CD8-positive, alpha-beta memory T cell (primary cell): ENCODE measurements at places on chromosomes 3 and 15.

- DNase-seq = no peak
Measured at GRCh38 chr15:56891852-56892440, 26.5 kb upstream of the TCF12 start.

DNA sequence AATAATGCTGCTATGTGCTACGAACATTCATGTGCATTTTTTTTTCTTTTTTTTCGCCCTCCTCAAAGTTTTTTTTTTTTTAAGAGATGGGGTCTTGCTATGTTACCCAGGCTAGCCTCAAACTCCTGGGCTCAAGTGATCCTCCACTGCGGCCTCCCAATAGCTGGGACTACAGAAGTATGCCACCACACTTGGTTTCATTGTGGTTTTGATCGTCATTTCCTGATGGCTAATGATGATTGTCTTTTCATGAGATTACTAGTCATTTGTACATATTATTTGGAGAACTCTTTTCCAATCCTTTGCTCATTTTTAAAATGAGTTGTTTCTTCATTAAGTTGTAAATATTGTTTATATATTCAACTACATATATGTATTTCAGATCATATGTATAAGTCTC lies 48.8 kb downstream of the FBXO22 start:
- no peak for DNase-seq

DNA sequence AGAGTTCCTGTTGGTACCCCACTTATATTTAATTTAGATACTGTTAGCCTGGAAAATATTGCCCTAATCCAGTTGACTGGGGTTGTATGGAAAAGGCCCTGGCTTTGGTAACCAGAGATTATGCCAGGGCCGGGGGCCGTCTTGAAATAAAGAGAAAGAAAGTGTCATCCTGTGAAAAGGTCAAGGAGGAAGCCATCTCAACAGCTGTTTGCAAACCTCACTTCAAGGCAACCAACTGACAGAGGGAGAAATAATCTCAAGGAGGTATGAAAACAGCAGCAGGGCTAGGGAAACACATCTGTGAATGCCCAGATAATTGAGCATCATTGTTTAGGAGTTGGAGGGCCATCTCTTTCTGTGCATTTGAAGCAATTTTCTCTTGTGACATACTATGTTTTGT lies 190.8 kb downstream of the SUCLG2 start:
- no peak for DNase-seq

GRCh38 chr15:98728811-98729160 lies 80.4 kb downstream of the IGF1R start:
- no peak for DNase-seq

- no peak for DNase-seq
Measured at GRCh38 chr3:156044634-156044975, 75.8 kb upstream of the KCNAB1 start.

GRCh38 chr15:27241943-27242342 lies 271.0 kb downstream of the GABRG3 start:
- no peak for DNase-seq

- DNase-seq = no peak
Measured at GRCh38 chr15:66808181-66808824, 106.3 kb downstream of the SMAD6 start.

DNA sequence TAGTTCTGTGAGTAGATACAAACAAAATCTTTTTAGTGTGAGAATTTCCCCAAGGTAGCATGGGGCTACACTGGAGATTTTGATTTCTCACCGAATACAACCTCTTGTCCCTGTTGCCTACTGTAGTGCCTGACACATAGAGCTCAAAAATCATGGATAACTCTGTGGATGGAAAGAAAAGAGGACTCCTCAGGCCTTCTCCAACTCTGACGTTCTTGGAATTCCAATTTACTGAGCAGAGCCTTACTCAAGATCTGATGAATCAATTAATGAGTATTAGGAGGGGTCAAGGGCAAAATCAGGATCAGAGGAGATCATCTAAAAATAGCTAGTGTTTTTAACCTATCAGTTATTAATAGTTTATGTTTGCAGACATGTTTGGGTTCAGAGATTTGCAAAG lies 46.7 kb upstream of the PYDC2 start:
- DNase-seq = no peak

- DNase-seq = no peak
Measured at GRCh38 chr3:10615715-10616114, 110.3 kb upstream of the ATP2B2 start.

DNA sequence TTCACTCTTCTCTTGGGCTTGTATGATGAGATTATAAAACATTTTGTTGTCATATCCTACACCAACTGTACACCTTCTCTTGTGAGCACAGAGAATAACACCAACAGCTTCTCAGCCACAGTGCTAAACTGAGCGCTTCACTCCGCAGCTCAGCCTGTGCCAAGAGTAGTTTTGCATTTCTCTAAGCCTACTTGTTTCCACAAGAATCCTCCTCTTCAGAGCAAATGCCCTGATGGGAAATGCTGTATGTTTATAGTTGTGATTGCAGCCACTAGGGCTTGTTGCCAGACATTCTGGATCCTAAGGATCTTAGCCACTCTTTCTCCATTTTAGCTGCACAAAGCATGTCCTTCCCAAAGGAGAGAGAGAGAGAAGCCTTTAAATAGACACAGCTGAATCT lies 138.8 kb upstream of the PLXND1 start:
- DNase-seq = no peak

DNA sequence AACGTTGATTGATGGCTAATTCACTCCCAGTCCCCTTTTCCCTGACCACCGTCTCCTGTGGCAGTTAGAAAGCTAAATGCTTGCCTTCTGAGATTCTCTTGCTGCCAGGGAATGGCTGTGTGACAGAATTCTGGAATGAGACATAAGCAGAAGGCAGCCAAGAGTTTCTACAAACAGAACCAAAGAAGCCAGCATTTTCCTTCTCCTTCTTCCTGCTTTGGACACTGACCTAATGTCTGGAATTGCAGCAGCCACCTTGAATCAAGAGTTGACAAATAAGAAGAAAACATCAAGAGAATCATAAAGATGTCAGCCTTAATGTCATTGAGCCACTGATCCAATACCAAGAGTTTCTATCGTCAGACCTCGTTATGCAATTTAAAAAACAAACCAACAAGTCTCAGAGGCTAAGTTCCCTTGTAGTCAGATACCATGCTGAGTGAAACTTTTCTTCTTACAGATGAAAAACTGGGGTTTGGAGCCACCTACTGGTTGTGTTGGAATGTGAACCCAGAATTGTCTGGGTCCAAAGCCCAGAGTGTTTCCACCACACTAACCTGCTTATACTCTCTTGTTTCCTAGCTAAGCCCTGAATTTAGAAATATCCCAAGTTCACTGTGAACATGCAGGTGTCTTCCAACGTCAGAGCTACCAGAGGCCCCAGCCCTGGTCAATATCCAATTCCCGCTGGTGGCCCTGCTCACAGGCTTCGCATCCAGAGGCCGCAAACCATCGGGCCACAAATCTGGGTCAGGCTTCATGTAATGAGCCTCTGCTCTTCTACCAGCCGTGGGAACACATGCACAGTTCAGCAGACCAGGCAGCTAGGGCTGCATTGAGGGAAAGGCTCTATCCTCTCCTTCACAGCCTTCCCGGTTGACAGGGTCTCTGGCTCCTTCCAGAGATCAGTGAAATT lies 42.5 kb downstream of the MCF2L2 start:
- peak; percentile 31 for DNase-seq

DNA sequence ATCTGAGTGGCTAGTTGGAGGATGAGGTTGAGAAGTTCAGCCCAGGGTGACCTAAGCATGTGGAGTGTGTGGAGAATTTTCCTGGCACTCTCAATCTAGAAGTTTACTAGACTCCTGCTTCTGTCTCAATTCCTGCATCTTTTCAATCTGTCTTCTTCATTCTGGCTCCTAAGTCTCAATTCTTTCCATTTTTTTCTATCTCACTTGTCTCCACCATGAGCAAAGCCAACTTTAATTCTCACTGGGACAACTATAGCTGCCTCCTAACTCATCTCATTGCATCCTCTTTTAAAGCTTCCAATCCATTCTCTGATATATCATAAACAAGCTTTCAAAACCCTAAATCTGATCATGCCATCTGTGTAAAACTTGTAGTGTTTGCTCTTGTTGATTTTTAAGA lies 569.3 kb downstream of the NAALADL2 start:
- no peak for DNase-seq

- no peak for DNase-seq
Measured at GRCh38 chr3:185319801-185320200, 43.1 kb upstream of the MAP3K13 start.

- no peak for DNase-seq
Measured at GRCh38 chr15:92306663-92307062, 87.0 kb upstream of the ST8SIA2 start.
